ENCODE measurements at places on chromosomes 1 and 21. TPM values are rescaled to one million over a fixed set of nuclear protein-coding genes. Genes with fewer than 3 reads are reported as not detected.

Gene LRRC53
- not detected for total RNA-seq

Gene ARHGEF16
- total RNA-seq = 0.21 TPM

Gene LHX8
- not detected for total RNA-seq

Gene SNX7
- total RNA-seq = not detected

Gene OR2M3
- total RNA-seq = not detected

Gene SUSD4
- not detected for total RNA-seq

Gene MRPS14
- 43.7 TPM for total RNA-seq

Gene REN
- not detected for total RNA-seq

Gene UTS2
- total RNA-seq = not detected

Gene ETNK2
- total RNA-seq = 0.96 TPM

Gene PI4KB
- total RNA-seq = 51.6 TPM

Gene GSTM1
- total RNA-seq = not detected

Gene LRRC3
- total RNA-seq = 1.0 TPM

Gene XCL1
- 321 TPM for total RNA-seq

Gene RGSL1
- not detected for total RNA-seq

Gene TSTD1
- total RNA-seq = 40.9 TPM

Gene SLC16A4
- 0.10 TPM for total RNA-seq

Gene DTL
- 95.0 TPM for total RNA-seq

Gene PPM1J
- total RNA-seq = 0.42 TPM

Gene F5
- total RNA-seq = 88.5 TPM

Gene RIPPLY3
- 0.08 TPM for total RNA-seq

Gene AVPR1B
- not detected for total RNA-seq

Gene SERPINC1
- 0.31 TPM for total RNA-seq

Gene RHEX
- not detected for total RNA-seq

Gene PTPN22
- 71.6 TPM for total RNA-seq
